HCT116 (cell line): ENCODE measurements at places on chromosomes 3 and 15. TPM values are rescaled to one million over a fixed set of nuclear protein-coding genes. Genes with fewer than 3 reads are reported as not detected.

Gene EIF4E3
- total RNA-seq, result 6.0 TPM

- H3K27ac ChIP-seq, result no peak overlapping the region
- no peaks in the 10 kb centered on the region for H3K36me3 ChIP-seq
These were observed 2.6 kb upstream of the ACOX2 start for GRCh38 chr3:58539626-58540025.

DNA sequence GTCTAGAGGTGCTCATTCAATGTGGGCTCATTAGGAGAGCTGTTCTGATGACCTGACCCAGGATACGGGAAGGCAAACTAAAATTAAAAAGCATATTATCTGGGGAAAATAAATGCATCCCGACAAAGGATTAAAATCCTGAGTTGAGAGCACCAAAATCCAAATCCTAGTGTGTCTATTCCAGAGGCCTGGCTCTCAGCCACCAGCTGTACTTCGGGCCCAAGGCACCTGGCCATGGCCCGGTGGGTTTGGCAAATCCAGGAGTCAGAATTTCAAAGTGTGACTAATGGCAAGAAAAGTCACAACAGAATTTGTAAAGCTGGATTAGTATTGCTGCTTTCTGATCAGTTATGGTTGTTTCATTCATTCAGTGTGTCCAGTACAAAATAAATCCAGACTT lies 2.6 kb upstream of the LYSMD4 start:
- H3K4me3 ChIP-seq, result no peak overlapping the region
- no peak overlapping the region for H3K27ac ChIP-seq
- DNase-seq, result no peak
- peaks cover 13% of the 10 kb centered on the region for H3K4me1 ChIP-seq
- no peaks in the 10 kb centered on the region for H3K36me3 ChIP-seq

DNA sequence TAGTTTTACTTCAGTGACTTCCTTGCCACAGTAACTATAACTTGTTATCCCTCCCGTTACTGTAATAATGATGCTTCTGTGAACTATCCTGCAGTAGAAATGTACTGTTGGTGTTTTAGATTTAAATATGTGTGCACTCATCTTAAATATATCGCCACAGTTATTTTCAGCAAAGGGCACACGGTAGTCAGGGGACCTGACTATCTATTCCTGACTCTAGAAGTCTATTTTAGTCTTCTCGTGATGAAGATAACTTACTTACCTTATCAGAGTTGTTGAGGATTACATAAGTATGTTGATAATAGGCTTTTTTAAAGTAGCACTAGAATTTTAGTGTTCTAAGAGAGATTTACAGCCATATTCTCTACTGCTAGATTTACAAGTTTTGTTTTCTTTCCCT lies 65.3 kb downstream of the ECT2 start:
- no peaks in the 10 kb centered on the region for H3K4me1 ChIP-seq
- no peak for DNase-seq
- no peak overlapping the region for H3K4me3 ChIP-seq
- H3K27ac ChIP-seq, result no peak overlapping the region
- 0 out of 2 replicates have a peak, but pooled peaks cover 14% of the 10 kb centered on the region for H3K36me3 ChIP-seq

GRCh38 chr15:69891070-69891536 lies 206.6 kb downstream of the TLE3 start:
- no peak for DNase-seq
- peaks cover 25% of the 10 kb centered on the region; the same call in 1 of the 2 replicates for H3K27me3 ChIP-seq
- H3K27ac ChIP-seq, result no peak overlapping the region
- no peak overlapping the region for H3K4me3 ChIP-seq
- no peaks in the 10 kb centered on the region for H3K4me1 ChIP-seq

DNA sequence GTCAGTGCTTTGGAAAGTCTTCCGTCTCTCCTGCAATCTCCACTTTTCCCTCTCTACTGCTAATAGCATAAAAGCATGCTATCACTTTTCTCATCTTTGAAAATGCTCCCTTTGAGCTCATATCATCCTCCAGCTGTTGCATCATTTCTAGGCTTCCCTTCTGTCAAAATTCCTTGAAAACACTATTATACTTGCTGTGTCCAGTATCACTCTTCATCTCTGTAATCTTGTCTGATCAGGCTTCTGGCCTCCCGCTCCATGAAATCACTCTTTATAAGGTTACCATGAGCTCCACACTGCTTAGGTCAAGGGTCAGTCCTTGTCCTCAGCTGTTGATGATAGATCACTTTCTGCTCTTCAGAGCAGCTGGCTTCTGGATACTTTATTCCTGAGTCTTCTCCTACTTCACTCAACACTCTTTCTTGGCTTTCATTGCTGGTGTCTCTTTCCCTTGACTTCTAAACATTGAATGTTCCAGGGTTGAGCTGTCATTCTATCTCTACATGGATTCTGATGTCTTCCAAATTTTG lies 50.9 kb upstream of the SPTSSB start:
- H3K36me3 ChIP-seq, result no peaks in the 10 kb centered on the region
- no peaks in the 10 kb centered on the region for H3K4me1 ChIP-seq
- no peaks in the 10 kb centered on the region for H3K27me3 ChIP-seq
- DNase-seq, result no peak
- no peak overlapping the region for H3K4me3 ChIP-seq
- H3K27ac ChIP-seq, result no peak overlapping the region

- H3K27me3 ChIP-seq, result no peaks in the 10 kb centered on the region
- H3K27ac ChIP-seq, result no peak overlapping the region
- DNase-seq, result no peak
- no peaks in the 10 kb centered on the region for H3K36me3 ChIP-seq
- no peaks in the 10 kb centered on the region for H3K4me1 ChIP-seq
These were observed 5.2 kb upstream of the SIN3A start for GRCh38 chr15:75456710-75457109.
